Endodermal cell (in vitro differentiated cells): ENCODE measurements at places on chromosomes 4 and X.
A peak's percentile ranks its signal among the peaks of the same experiment; 100 is the strongest.

DNA sequence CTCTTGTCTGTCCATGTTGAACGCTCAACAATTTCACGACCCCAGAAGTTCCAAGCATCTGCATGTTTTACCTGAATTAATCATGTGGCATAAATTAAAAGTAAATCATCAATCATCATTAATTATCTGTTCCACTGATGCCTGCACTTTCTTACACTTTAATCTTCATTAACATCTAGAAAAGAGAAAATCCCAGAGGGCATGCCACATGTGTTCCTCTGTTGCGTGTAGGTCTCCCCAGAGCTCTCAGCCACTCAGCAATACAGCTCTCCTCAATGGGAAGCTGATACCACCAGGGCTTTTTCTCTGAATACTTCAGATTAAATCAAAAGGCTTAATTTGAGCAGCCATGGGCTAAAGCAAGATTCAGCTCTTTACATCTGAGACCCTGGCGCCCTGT, 722.4 kb upstream of the TENM3 start:
- no peak for DNase-seq

GRCh38 chr4:68375667-68376559, 26.0 kb upstream of the YTHDC1 start:
- peak; percentile 84 for DNase-seq

DNA sequence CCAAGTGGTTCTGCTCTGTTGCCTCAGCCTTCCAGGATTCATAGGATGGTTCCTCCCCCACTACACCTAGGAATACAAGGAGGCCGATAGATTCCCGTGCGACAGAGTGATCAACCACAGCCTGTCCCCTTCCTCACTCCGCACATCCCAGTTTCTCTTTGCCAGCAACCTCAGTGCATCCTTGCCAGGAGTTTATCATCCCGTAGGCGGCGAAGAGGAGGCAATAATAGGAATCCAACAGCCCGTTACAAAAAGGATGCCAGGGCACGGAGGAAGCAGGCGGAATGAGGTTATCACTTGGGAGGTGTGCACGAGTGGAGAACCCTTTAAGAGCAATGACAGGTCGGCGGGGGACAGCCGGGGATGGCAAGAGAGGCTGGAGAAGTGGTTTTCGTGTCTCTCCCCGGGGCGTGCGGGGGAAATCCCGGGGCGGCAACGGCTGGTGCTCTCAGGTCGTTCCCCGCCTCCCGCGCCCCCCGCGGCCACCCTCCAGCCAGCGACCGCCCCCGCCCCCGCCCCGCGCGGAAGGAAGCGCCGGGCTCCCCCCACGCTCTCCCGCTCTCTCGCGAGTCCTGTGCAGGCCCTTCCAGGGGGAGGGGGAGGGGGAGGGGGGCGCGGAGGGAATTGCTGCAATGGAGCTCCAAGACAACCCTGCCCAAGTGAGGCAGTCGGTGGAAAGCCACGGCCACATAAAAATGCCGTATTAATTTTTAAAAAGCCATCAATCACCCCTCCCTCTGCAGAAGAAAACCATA, 1.6 kb downstream of the PPP3CA start:
- DNase-seq: peak; percentile 75

GRCh38 chrX:78687586-78687985, 28.5 kb upstream of the RTL3 start:
- no peak for DNase-seq

- DNase-seq: no peak
Measured at GRCh38 chr4:118224243-118224829, 128.5 kb downstream of the PRSS12 start.

GRCh38 chrX:135396109-135396508, 25.6 kb upstream of the SMIM10L2A start:
- no peak for DNase-seq
